NCI-H748 treated with DMSO at 0.1 percent for 48 hours (cell line): ENCODE measurements at places on chromosomes 1 and 21.

GRCh38 chr1:160400223-160400645, at the start of gene VANGL2:
Gene VANGL2, plus strand, starts transcription at chr1:160400564. Its CDS starts 15,274 bp downstream, at chr1:160415838.
- peak; percentile 25 for DNase-seq

DNA sequence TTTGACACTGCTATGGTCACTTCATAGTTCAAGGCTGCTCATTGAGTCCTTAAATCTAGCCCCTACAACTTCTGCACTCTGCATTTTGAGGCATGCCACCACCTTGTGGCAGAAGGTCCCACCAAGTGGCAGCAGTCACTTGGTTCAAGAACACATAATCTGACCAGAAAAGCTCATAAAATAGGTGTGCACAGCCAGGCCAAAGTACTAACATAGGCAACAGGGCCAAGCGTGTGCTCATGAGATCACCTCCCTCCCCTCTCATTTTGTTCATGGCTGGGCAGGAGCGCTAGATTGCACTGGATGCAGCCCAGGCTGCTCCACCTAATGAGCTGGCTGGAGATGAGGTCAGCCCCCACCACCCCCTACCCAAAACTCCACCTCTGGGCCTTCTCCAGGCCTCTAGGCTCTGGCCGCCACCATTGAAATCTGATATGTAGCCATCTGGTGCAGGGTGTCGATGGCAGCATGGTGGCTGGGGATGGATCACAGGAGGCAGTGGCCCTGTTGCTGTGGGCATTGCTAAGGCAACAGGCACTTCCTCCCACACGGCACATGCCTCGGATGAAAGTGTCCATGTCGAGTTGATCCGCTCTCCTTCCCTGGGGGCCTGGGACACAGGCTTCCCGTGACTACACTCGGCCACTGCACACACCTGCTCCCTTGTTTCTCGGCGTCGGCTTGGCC, 193.2 kb downstream of the TRABD2B start:
- DNase-seq: no peak

GRCh38 chr21:25507522-25507921, 99.8 kb downstream of the MRPL39 start:
- DNase-seq: no peak

GRCh38 chr21:44914176-44914874, 6.4 kb downstream of the ITGB2 start:
- DNase-seq: no peak

- peak; percentile 25 for DNase-seq
These were observed 10.0 kb upstream of the C1orf115 start for GRCh38 chr1:220680085-220680687.

GRCh38 chr1:42013881-42014470, 95.3 kb upstream of the HIVEP3 start:
- DNase-seq: no peak

GRCh38 chr1:204294357-204294756, 65.4 kb downstream of the PLEKHA6 start:
- no peak for DNase-seq

DNA sequence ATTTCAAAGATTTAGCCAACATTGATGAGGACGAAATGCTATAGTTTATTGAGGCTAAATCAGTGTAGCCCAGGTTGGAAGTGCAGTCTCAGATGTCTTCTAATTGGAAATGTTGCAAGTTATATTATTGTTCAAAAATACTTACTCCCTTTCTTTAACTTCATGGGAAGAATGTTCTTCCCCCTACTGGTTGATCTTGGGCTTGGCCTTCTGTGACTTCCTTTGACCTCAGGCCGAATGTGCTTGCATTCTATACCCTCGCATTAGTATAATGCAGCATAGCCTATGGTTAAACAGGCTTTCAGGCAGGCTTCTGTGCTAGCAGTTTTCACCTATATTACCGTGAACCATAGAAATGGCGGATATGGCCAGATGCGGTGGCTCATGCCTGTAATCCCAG, 77.3 kb downstream of the RPE65 start:
- DNase-seq: no peak

DNA sequence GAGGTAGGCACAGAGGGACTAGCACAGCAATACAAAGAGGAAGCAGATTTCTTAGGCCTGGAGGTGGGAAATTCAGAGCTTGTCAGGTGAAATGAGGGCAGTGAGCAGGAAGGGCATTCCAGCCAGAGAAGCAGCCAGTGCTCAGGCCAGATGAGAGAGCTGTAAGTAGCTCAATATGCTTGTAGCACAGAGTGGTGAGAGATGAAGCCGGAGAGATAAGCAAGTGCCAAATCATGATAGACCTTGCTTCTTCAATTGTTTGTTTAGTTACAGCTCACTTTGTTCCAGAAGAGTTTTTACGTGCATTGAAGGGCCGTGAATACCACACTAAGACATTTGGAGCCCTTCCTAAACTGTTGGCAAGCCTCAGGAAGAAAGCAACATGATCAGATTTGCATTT, 42.0 kb upstream of the ADAMTS1 start:
- DNase-seq: no peak

DNA sequence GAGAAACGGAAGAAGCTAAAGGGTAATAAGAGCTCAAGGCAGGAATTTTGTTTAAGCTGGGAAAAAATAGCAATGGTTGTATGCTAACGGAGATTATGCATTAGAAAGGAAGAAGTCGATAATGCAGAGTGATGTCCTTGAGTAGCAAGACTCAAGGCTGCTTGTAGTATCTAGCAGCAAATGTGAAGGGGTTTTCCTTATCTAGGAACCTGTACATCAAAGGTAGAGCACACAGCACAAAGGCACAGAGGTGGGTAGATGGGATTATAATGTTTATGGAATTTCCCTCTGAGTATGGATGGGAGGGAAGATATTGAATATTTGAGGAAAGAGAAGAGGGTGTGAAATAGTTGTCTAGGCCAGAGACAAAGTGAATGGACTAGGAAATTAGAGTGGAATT, 114.1 kb downstream of the PROX1 start:
- no peak for DNase-seq

DNA sequence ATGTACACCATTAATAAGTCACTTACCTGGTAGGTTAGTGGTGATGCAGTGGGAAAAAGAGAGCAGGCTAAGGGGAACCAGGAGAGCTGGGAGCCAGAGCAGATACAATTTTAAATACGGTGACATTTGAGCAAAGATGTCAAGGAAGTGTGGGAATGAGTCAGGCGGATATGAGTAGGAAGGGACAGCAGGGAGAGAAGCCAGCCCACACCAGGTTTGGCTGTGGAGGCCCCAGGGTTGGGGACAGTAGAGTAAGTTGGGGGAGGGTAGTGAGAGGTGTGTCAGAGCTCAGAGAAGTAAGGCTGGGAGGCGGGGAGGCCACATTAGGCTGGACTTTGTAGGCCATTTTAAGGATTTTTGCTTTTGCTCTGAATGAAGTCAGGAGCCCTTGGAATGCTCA, 482.0 kb downstream of the DISC1 start:
- DNase-seq: no peak

DNA sequence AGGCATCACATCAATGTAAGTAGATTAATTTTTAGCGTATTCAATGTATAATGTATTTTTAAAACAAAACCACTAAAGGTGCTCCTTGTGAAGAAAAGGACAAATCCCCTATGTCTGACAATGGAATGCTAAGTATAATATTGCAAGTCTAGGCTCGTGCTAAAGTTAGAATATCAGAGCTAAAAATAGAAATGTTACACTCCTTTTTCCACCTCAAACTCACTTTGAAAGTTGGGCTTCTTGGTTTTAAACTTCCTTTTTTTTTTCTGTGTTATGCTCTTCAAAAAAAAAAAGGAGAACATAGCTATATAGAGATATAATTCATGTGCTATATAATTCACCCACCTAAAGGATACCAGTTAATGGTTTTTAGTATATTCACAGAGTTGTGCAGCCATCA, 3.6 kb upstream of the SERBP1 start:
- no peak for DNase-seq

DNA sequence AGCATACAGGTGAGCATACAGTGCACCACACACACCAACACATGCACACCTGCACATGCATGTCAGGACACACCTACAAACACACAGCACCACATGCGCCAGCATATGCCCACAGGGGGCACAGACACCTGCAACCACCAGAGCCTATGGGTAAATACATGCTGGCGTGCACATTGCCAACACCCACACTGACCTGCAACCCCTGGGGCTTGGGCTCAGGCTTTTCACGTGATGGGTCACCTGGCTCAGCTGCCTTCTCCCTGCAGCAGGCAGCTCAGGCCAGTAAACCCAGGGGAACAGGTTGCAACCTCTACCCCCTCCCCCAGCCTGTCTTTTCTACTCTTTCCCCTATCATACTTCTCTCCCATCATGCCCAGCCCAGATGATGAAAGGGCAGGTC, 8.1 kb downstream of the CD247 start:
- DNase-seq: no peak

- DNase-seq: no peak
These were observed 20.9 kb upstream of the RGL1 start for GRCh38 chr1:183783767-183784637.

DNA sequence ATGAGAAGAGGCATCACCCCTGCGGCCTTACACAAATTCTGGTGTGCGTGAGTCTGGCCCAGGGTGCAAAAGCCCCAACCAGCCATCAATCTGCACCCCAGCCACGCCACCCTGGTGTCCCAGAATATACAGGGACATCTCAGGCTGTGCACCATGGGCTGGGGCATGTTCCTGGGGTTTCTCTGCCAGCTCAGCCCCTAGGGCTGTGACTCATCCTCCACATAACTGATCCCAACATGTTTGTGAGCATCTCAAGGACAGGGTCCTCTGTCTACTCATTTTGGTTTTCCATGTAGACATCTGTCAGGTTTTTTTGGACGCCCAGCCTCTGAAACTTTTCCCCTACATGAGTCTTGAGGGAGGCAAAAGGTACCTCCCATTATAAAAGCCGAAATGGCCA, 511 bp downstream of the ZNF683 start:
- no peak for DNase-seq

DNA sequence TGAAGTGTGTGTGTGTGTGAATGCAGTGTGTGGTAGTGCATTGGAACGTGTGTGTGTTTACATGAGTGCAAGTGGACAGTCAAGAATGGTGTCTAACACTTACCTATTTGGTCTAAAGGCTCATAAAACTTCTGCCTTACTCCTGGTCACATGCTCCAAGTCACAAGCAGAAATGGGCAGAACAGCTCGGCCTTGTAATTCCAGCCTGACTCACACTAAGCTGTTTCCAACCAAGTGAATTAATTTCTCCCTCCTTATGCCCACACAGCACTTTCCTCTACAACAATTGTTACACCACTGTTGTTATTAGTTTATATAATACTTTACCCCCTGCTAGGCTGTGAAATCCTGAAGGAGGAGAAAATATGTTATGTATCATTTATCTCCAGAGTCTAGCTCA, 43.8 kb downstream of the DDR2 start:
- DNase-seq: no peak

DNA sequence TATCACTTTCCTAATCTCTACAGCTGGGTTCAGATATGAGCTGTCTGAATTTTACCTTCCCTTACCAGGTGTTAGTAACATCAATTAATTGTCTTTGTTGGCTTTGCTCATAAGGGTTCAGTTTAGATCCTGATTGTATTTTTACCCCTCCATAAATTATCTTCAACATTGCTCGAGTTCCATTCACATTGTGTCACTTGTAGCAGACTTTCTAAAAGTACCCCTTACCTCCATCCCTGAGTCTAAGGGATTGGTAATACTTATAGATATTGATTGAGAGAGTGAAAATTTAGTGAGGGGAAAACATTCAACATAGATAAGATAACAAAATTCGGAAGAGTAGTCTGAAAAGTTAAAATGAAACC, 7.3 kb downstream of the RASAL2 start:
- DNase-seq: no peak

GRCh38 chr1:38052750-38053415, 6.3 kb upstream of the POU3F1 start:
- no peak for DNase-seq

GRCh38 chr1:117049857-117050256, 10.3 kb upstream of the TTF2 start:
- no peak for DNase-seq

GRCh38 chr1:194538453-194538852, 1352.0 kb upstream of the B3GALT2 start:
- no peak for DNase-seq

- DNase-seq: no peak
These were observed 145.3 kb downstream of the PLPP3 start for GRCh38 chr1:56434025-56434424.

DNA sequence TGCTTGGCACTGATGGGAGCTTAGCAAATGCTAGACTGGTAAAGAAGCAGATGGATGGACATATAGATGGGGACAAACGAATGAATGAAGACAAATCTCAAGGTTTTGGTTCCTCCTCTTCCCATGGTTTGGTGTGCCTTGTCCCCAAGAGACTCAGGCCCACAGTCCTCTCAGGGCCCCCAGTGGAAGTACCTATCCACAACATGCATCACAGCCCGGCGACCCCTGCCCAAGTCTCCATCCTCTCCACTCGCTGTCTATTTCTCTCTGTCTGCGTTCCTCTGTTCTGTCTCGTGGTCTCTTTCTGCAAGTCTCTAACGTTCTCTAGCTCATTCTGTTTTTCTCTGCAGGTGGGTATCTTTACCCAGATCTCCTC, 85.8 kb downstream of the GLIS1 start:
- DNase-seq: no peak

GRCh38 chr1:109427171-109427467, 871 bp upstream of the PSMA5 start:
- DNase-seq: no peak

GRCh38 chr1:9233241-9233941, 1.2 kb upstream of the H6PD start:
- no peak for DNase-seq

- DNase-seq: no peak
These were observed 167.6 kb downstream of the PCBP3 start for GRCh38 chr21:45811136-45811535.

- no peak for DNase-seq
These were observed 48.1 kb downstream of the MORN1 start for GRCh38 chr1:2343023-2343935.

- DNase-seq: no peak
These were observed 124.8 kb downstream of the RIPK4 start for GRCh38 chr21:41641821-41642701.

DNA sequence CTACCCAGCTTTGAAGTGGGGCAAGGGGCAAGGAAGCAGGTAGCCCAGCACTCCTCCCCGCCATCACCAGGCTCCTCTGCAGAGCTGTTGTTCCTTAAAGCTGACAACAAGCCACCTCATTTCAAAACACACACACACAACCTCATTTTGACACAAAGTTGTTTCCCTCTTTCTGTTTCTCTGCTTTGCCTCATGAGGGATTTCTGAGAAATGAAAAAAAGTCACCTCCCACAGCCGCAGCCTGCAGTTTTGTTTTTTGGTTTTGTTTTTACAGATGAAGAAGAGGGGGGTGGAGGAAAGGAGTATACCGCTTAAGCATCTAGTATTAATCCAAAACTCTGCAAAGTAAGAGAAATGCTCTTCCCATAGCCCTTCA, 12.1 kb downstream of the MCL1 start:
- no peak for DNase-seq

DNA sequence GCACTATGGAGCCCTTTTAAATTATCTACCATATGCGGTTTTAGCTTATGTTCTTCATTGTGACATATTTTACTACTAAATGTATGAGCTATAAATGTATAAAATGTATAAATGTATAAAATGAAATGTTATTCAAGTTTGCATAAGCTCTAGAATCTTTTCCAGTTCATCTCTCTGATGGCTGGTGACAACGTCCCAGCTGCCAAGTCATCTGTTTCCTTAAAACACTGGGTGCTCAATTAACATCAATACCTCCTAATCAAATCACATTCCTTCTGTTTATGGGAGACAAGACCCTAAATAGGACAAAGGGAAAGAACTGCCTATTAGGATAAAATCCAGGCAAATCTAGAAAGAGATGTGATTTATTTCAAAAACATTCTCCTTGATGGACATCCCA, 22.9 kb downstream of the DSTYK start:
- no peak for DNase-seq
